ENCODE measurements at places on chromosomes 1 and 21.

- no peak for DNase-seq
- no peaks in the 10 kb centered on the region for H3K4me1 ChIP-seq
- H3K4me3 ChIP-seq: no peak overlapping the region
These were observed 12.5 kb upstream of the AHDC1 start for GRCh38 chr1:27616441-27616840.

DNA sequence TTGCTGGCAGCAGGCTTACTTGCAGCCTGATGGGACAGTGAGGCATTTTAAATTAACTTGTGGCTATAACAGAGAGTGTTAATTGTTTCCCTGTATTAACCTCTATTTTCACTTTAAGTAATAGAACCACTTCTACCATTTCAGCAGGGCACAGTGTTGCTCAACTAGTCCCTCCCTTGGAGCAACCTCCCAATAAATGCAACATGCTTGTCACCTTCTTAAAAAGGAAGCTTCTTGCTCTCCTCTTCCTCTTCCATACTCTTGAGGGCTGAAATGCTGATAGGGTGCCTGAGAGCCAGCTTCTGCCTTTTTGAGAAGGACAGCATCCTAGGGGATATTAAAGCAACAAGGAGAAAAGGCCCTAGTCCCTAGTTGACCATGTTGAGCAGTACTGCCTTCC, 52.1 kb downstream of the C4BPA start:
- no peaks in the 10 kb centered on the region for H3K4me1 ChIP-seq
- no peaks in the 10 kb centered on the region for H3K36me3 ChIP-seq

- no peak overlapping the region for H3K4me3 ChIP-seq
- H3K27me3 ChIP-seq: no peaks in the 10 kb centered on the region
These were observed 45.5 kb downstream of the ATP5PF start for GRCh38 chr21:25689226-25689625.

DNA sequence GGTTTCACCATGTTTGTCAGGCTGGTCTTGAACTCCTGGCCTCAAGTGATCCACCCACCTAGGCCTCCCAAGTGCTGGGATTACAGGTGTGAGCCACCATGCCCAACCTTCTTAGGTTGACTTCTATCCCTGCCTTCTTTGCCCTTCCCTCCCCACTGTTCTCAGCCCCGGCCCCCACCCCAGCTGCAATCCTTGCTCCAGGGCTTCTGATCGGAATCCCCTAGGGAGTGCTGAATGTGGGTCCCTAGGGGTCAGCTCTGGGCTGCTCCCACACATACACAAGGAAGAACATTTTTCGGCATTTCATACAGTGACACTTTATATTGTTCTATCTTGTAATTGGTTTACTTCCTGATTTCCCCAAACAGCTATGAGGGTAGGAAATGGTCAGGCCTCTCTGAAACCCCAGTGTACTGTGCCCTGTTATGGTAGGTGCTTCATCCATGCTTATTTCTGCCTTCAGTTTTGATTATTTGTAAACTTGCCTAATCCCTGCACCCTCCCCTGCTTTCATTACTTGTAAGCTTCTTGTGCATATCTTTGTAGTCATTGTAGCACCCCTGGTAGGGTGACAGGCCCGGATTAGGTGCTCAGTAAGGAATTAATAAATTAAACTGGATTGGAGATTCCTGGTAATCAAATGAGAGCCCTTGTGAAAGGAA, 5.8 kb upstream of the SRP9 start:
- no peaks in the 10 kb centered on the region for H3K4me1 ChIP-seq
- peak overlapping the region; percentile 32 for H3K27ac ChIP-seq
- no peak for DNase-seq
- H3K36me3 ChIP-seq: no peaks in the 10 kb centered on the region

DNA sequence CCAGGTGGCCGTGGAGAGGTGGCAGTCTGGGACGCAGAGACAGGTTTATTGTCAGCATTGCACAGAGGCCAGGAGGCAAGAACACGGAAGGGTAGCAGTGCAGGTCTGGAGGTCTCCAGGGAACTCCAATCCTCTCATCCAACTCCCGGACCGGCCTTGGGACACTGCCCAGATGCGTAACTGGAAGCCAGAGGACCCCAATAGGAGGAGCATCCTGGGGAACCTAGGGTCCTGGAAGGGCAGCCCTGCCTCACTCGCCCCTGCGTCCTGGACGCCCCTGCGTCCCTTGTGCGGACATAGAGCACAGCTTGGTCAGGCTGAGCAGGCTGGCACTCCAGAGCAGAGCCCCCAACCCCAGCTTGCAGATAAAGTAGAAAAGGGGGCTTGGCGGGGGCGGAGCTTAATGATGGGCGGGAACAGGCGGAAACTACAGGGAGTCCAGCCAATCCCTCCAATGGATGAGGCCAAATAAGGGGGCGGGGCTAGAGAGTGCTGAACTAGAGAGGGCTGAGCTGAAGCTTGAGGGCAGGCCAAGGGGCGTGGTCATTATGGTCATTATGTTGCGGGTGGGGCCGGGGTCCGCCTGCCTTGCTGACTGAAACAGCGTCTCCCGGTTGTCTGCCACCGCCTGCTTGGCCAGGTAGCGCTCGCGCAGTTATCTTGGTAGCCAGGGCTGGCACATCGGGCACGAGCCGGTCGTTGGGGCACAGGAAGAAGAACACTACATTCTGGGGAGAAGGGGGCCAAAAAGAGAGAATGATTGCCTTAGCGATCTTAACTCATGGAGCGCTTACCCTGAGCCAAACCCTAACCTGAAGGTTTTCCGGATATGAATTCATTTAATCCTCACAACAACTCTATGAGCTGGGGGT, 3.7 kb upstream of the ARHGEF19 start:
- peaks cover 10% of the 10 kb centered on the region for H3K4me1 ChIP-seq
- H3K4me3 ChIP-seq: peak overlapping the region; percentile 38
- H3K36me3 ChIP-seq: no peaks in the 10 kb centered on the region
- peak overlapping the region; percentile 88 for H3K27ac ChIP-seq

- no peaks in the 10 kb centered on the region for H3K4me1 ChIP-seq
- no peak for DNase-seq
- H3K27me3 ChIP-seq: no peaks in the 10 kb centered on the region
- H3K4me3 ChIP-seq: no peak overlapping the region
- H3K27ac ChIP-seq: no peak overlapping the region
These were observed 18.2 kb downstream of the CRYZ start for GRCh38 chr1:74714429-74715235.

DNA sequence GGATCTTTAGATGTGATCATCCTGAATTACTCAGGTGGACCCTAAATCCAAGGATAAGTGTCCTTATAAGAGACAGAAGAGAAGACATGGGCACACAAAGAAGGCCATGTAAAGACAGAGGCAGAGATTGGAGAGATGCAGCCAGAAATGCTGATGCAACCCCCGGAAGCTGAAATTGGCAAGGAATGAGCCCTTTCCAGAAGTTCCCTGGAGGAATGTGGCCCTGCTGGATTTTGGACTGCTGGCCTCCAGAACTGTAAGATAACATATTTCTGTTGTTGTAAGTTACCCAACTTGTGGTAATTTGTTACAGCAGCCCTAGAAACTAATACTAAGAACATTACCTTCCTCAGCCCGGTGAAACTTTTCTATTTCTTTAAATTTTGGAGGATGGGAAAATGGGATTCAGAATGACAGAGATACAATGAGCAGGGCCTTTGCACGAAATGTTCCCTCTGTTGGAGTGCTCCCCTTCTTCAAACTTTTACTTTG, 11.2 kb upstream of the PLPP3 start:
- H3K27me3 ChIP-seq: no peaks in the 10 kb centered on the region
- no peaks in the 10 kb centered on the region for H3K36me3 ChIP-seq
- no peak overlapping the region for H3K27ac ChIP-seq
- H3K4me3 ChIP-seq: no peak overlapping the region
- no peaks in the 10 kb centered on the region for H3K4me1 ChIP-seq
- no peak for DNase-seq

DNA sequence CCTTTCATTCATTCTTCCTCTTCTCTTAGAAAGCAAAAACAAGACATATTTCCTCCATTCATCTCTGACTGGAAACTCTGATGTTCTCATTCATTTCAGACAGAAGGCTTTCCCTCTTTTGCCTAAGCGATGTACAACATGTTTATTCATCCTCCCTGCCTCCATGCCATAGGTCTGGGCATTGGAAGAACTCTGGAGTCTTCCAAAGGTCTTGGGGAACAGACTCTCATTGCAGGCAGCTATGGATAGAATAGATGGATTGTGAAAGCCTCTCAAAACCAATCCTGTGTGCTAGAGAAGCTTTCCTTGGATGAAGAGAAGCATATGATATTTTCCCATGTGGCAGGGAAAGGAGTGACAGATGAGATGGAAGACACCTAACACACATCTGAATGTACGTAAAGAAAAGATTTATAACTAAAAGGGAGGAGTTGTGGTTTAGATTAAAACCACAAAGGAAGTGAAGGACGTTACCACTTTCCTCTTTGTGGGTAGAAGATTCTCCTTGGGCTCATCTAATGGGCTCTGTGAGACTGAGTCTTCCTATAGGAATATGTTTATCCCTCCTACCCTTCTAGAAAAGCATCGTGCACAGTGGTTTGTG, 38.7 kb downstream of the BCL9 start:
- H3K4me3 ChIP-seq: no peak overlapping the region
- DNase-seq: no peak
- no peak overlapping the region for H3K27ac ChIP-seq
- no peaks in the 10 kb centered on the region for H3K36me3 ChIP-seq
- H3K27me3 ChIP-seq: no peaks in the 10 kb centered on the region
- no peaks in the 10 kb centered on the region for H3K4me1 ChIP-seq

- H3K27ac ChIP-seq: no peak overlapping the region
- DNase-seq: no peak
- no peak overlapping the region for H3K4me3 ChIP-seq
- no peaks in the 10 kb centered on the region for H3K36me3 ChIP-seq
- H3K4me1 ChIP-seq: no peaks in the 10 kb centered on the region
- no peaks in the 10 kb centered on the region for H3K27me3 ChIP-seq
These were observed 82.5 kb downstream of the DESI2 start for GRCh38 chr1:244735404-244735803.

- no peaks in the 10 kb centered on the region for H3K27me3 ChIP-seq
- no peaks in the 10 kb centered on the region for H3K36me3 ChIP-seq
- H3K27ac ChIP-seq: no peak overlapping the region
- no peaks in the 10 kb centered on the region for H3K4me1 ChIP-seq
- no peak for DNase-seq
- no peak overlapping the region for H3K4me3 ChIP-seq
These were observed 5.1 kb downstream of the DNASE2B start for GRCh38 chr1:84403347-84403746.

GRCh38 chr1:199098468-199098867, 459.6 kb downstream of the PTPRC start:
- H3K27ac ChIP-seq: no peak overlapping the region
- no peaks in the 10 kb centered on the region for H3K27me3 ChIP-seq
- no peak overlapping the region for H3K4me3 ChIP-seq
- no peaks in the 10 kb centered on the region for H3K36me3 ChIP-seq

GRCh38 chr1:57947471-57947870, 523.6 kb upstream of the DAB1 start:
- no peak overlapping the region for H3K27ac ChIP-seq
- H3K4me1 ChIP-seq: no peaks in the 10 kb centered on the region
- no peaks in the 10 kb centered on the region for H3K27me3 ChIP-seq
- no peaks in the 10 kb centered on the region for H3K36me3 ChIP-seq

GRCh38 chr21:27681841-27682240, 715.0 kb upstream of the ADAMTS5 start:
- H3K27ac ChIP-seq: no peak overlapping the region
- H3K36me3 ChIP-seq: no peaks in the 10 kb centered on the region
- DNase-seq: no peak
- no peak overlapping the region for H3K4me3 ChIP-seq
- H3K4me1 ChIP-seq: no peaks in the 10 kb centered on the region

GRCh38 chr1:205595435-205595834, 36.4 kb downstream of the ELK4 start:
- H3K36me3 ChIP-seq: no peaks in the 10 kb centered on the region
- H3K27me3 ChIP-seq: no peaks in the 10 kb centered on the region

- no peak for DNase-seq
- no peaks in the 10 kb centered on the region for H3K27me3 ChIP-seq
- no peak overlapping the region for H3K27ac ChIP-seq
- H3K4me3 ChIP-seq: no peak overlapping the region
- no peaks in the 10 kb centered on the region for H3K4me1 ChIP-seq
These were observed 146.4 kb upstream of the LRRC7 start for GRCh38 chr1:69421286-69421685.

DNA sequence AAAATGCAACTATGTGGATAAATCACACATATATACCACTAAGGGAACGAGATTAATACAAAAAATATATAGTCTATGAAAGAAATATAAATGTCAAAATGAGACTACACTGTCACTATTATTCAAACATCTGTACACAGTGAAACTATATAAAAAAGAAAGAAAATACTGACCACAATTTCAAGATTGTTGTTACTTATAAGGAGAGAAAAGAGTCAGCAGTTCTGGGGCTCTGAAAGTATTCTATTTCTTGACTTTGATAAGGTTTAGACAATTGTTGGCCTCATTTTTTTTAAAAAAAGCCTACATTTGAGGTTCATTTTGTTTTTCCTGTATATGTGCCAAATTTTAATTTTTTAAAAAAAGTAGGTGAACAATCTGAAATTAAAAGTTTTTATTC, 319.3 kb upstream of the CHRM3 start:
- no peaks in the 10 kb centered on the region for H3K4me1 ChIP-seq
- no peaks in the 10 kb centered on the region for H3K27me3 ChIP-seq
- H3K4me3 ChIP-seq: no peak overlapping the region

All from Peyer's patch (tissue), 4 donors.